ENCODE measurements at places on chromosomes 2 and 18.

- no peak overlapping the region for H3K4me3 ChIP-seq
- H3K4me1 ChIP-seq = no peaks in the 10 kb centered on the region
- H3K36me3 ChIP-seq = no peaks in the 10 kb centered on the region
- no peaks in the 10 kb centered on the region for H3K27me3 ChIP-seq
- DNase-seq = peak; percentile 7
- H3K27ac ChIP-seq = no peak overlapping the region
Observed at GRCh38 chr18:961644-962355, 57.1 kb downstream of the ADCYAP1 start.

GRCh38 chr2:241096979-241097378, 5.1 kb downstream of the MTERF4 start:
- H3K27me3 ChIP-seq = no peaks in the 10 kb centered on the region
- no peak for DNase-seq
- H3K4me1 ChIP-seq = peaks cover 16% of the 10 kb centered on the region
- H3K27ac ChIP-seq = no peak overlapping the region

- H3K27me3 ChIP-seq = no peaks in the 10 kb centered on the region
- H3K27ac ChIP-seq = no peak overlapping the region
- H3K36me3 ChIP-seq = no peaks in the 10 kb centered on the region
- H3K4me3 ChIP-seq = no peak overlapping the region
- no peak for DNase-seq
- no peaks in the 10 kb centered on the region for H3K4me1 ChIP-seq
Observed at GRCh38 chr2:19819097-19820065, 82.4 kb downstream of the TTC32 start.

- no peak overlapping the region for H3K4me3 ChIP-seq
- H3K36me3 ChIP-seq = no peaks in the 10 kb centered on the region
- H3K27ac ChIP-seq = no peak overlapping the region
- DNase-seq = no peak
- H3K27me3 ChIP-seq = peaks cover 7% of the 10 kb centered on the region
Observed at GRCh38 chr2:11659851-11660250, 10.1 kb downstream of the NTSR2 start.

DNA sequence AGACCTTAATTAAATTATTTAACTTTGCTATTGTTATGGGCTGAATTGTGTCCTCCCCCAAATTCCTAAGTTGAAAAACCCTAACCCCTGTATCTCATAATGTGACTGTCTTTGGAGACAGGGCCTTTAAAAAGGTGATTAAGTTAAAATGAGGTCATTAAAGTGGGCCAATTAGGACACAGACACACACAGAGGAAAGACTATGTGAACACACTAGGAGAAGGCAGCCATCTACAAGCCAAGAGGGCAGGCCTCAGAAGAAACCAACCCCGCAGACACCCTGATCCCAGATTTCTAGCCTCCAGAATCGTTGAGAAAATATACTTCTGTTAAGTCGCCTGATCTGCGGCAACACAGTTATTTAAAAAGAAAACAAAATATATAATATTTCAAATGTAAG, 6.4 kb downstream of the STK17B start:
- no peak overlapping the region for H3K27ac ChIP-seq
- H3K27me3 ChIP-seq = no peaks in the 10 kb centered on the region
- peak overlapping the region; percentile 1 for H3K4me3 ChIP-seq
- no peak for DNase-seq
- H3K36me3 ChIP-seq = peaks cover 5% of the 10 kb centered on the region

GRCh38 chr2:138522556-138522955, 21.0 kb downstream of the SPOPL start:
- DNase-seq = no peak
- no peaks in the 10 kb centered on the region for H3K4me1 ChIP-seq
- no peak overlapping the region for H3K27ac ChIP-seq
- no peaks in the 10 kb centered on the region for H3K36me3 ChIP-seq

DNA sequence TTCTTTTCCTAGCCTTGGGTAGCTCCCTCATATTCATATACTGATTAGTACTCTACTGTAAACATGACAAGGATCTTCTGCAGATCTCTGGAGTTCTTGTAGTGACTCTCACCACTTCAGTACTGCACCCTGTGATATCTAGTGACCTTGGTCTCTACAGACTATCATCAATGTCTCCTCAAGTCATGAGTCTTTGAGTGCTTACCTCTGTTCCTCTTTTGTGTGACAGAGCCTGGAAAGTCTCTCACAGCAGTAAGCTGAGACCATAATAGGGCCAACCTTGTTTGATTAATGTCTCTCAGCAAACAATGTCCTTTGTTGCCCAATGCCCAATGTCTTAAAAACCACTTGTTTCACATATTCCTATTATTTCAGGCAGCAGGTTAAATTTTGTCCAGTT, 34.2 kb upstream of the BAZ2B start:
- no peaks in the 10 kb centered on the region for H3K4me1 ChIP-seq
- H3K27me3 ChIP-seq = no peaks in the 10 kb centered on the region
- H3K4me3 ChIP-seq = no peak overlapping the region
- no peak overlapping the region for H3K27ac ChIP-seq
- H3K36me3 ChIP-seq = no peaks in the 10 kb centered on the region
- DNase-seq = no peak

DNA sequence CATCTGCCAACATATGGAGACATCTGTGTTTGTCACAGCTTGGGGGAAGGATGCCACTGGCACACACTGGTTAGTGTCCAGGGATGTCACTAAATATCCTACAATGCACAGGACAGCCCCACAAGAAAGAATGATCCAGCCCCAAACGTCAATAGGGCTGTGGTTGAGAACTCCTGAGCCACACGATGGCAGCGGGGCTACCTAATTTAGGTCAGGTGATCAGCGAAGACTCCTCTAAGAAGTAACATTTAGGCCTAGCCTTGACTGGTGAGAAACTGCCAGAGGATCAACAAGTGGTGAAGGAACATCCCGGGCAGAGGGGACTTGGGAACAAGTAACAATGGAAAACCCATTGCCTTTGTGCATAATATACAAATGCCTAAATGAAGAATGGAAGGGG, 5.0 kb upstream of the TGIF1 start:
- H3K27me3 ChIP-seq = no peaks in the 10 kb centered on the region
- H3K4me3 ChIP-seq = no peak overlapping the region
- H3K27ac ChIP-seq = no peak overlapping the region
- no peaks in the 10 kb centered on the region for H3K36me3 ChIP-seq

- no peaks in the 10 kb centered on the region for H3K36me3 ChIP-seq
- no peak overlapping the region for H3K27ac ChIP-seq
- DNase-seq = no peak
- H3K4me3 ChIP-seq = no peak overlapping the region
- H3K27me3 ChIP-seq = no peaks in the 10 kb centered on the region
Observed at GRCh38 chr18:7886436-7886835, 319.3 kb downstream of the PTPRM start.

DNA sequence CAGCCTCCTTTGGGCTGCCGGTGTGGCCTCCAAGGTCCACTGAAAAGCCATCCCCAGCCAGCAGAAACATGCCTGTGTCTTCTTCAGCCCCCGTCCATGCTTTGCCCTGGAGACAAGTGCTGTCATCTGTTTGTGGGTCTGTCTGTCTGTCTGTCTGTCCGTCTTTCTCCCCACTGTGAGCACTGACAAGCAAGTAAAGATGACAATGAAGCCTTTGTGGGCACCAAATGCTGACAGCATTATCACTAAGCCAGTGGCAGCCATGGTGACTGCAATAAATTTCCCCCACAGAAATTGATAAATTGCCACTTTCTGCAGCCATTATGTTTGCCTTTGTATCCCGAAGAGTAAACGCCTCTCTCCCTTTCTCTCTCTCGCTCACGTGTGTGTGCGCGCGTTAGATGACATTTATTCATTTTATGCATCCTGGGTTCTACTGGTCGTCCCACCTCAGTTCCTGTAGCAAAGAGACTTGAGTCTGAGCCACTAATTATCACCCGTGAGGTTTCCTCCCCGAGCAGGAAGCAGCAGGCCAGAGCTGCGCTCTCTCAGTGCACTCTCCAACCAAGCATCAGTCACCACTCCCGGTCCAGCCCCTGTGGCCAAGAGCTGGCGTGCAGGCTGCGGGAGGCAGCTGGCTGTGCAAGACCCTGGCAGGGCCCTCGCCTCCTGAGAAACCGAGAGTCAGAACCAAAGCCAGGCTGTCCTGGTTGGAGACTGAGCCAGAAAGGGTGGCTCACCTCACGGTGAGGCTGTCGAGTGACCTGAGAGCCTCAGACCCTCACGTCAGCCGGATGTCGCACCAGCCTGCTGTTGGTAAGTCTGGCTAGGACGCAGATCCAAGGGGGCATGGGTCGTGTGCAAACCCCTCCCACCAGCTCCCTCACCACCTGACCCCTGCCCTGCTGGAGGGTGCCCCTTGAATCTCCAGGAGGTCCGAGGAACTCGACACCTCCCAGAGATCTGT, 6.9 kb downstream of the STEAP3 start:
- no peaks in the 10 kb centered on the region for H3K4me1 ChIP-seq
- H3K36me3 ChIP-seq = no peaks in the 10 kb centered on the region
- no peak for DNase-seq

DNA sequence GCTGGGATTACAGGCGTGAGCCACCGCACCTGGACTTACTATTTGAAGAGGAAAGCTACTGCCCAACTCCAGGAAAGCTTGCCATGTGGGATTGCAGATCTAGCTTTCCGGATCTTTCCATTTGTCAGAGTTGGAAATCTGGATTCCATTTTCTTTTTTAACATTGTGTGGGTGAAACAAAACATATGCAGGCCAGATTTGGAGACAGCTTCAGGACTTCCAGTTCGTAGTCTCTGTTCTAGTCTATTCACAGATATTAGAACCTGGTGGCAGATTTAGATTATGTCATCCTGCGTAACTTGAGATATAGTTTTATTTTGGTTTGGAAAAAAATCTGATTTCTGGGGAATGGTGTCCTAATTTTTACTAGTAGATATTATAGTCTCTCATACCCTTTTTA, 70.5 kb downstream of the ZNF236 start:
- H3K27ac ChIP-seq = no peak overlapping the region
- no peaks in the 10 kb centered on the region for H3K27me3 ChIP-seq
- no peak overlapping the region for H3K4me3 ChIP-seq

- H3K27me3 ChIP-seq = peaks cover 5% of the 10 kb centered on the region
- peaks cover 10% of the 10 kb centered on the region for H3K4me1 ChIP-seq
- peak overlapping the region; percentile 72 for H3K27ac ChIP-seq
Observed at GRCh38 chr18:58670404-58671110, 708 bp upstream of the MALT1 start.

DNA sequence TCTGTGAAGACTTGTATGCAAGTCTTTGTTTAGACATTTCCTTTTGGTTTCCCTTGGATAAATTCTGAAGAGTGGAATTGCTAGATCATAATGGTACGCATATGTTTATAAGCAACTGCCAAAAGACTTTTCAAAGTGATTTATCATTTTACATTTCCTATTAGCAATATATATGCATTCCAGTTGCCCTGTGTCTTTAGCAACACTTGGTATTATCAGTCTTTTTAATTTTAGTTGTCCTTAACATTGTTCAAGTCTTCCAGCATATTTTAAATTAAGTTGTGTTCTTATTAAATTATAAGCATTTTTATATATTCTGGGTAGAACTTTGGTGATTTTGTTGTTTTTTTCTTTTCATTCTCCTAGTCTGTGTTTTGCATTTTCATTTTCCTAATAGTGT, 81.8 kb downstream of the EML6 start:
- no peaks in the 10 kb centered on the region for H3K4me1 ChIP-seq
- H3K27ac ChIP-seq = no peak overlapping the region
- DNase-seq = no peak

GRCh38 chr18:2857491-2858131, 10.8 kb downstream of the EMILIN2 start:
- no peaks in the 10 kb centered on the region for H3K36me3 ChIP-seq
- no peak overlapping the region for H3K27ac ChIP-seq
- DNase-seq = no peak
- H3K4me3 ChIP-seq = no peak overlapping the region
- no peaks in the 10 kb centered on the region for H3K4me1 ChIP-seq

DNA sequence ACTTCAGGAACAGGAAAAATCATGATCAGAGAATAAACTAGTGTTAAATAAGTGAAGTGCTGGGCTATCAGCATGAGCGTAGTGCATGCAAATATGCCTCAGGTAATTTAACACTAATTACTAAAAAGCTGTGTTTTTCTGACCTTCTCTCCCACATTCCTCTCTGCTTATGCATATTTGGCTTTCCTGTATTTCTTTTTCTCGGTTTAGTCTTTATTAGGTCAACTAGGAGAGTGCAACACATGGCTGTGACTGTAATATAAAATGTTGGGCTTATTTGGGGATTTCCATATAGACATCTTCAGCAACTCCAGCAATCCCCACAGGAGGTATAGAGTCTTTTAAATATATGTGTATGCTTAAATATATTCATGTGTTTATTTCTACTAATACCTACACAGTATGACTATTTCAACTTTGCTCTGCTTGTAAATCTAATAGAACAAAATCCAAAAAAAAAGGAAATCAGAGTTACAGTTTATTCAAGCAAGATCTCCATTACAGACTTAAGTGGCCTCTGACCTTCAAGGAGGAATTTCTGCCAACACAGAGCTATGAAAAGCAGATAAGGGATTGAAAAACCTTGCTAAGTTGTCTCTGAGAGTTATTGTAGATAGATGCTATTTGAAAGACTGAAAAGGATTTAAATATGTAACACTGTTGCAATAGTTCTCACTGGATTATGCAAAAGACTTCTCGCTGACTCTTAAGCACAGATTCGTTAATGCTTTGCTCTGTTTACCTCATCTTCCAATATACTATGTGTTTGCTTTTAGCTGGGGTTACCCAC, 359.5 kb upstream of the RGPD4 start:
- no peak overlapping the region for H3K4me3 ChIP-seq
- H3K27ac ChIP-seq = no peak overlapping the region
- H3K36me3 ChIP-seq = no peaks in the 10 kb centered on the region

GRCh38 chr2:191386938-191387536, 141.8 kb downstream of the MYO1B start:
- H3K36me3 ChIP-seq = peaks cover 3% of the 10 kb centered on the region
- H3K27me3 ChIP-seq = no peaks in the 10 kb centered on the region
- no peaks in the 10 kb centered on the region for H3K4me1 ChIP-seq
